ENCODE measurements at places on chromosomes 12 and 14.

DNA sequence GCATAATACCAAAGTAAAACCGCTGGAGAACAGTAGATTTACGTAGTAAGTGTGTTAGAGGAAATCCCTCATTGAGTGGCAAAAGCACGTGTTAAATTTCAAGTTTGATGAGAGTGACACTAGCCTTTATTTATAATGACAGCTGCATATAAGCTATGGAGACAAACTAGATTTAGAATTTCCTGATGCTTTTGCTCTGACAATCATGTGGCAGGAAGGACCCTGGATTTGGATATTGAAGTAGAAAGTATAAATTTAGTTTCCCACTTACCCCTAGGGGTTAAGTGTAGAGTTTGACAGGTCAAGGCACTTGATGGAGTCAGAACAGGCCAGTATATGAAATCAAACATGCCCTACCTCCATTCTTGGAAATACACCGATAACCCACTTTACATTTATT, 983.1 kb downstream of the FLRT2 start:
- no peak for DNase-seq

- DNase-seq: no peak
These were observed 251.2 kb downstream of the SYT1 start for GRCh38 chr12:79115743-79116142.

DNA sequence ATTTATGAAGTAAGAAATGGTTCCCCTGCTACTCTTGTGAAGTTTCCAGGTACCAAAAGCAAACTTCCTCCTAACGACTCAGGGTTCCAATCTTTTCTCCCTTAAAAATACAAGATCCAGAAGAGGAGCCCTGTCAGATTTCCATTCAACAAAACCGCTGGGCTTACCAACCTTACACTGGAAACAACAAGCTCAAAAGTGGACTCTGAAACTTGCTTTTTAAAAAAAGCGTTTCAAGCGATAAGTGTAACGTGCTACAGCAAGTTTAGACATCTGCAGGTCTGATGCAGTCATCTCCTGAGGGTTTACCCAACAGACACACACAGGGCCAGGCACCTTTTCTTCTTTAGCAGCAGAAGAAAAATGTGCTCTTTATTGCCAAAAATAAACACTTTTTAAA, 6.9 kb upstream of the CREBL2 start:
- no peak for DNase-seq

DNA sequence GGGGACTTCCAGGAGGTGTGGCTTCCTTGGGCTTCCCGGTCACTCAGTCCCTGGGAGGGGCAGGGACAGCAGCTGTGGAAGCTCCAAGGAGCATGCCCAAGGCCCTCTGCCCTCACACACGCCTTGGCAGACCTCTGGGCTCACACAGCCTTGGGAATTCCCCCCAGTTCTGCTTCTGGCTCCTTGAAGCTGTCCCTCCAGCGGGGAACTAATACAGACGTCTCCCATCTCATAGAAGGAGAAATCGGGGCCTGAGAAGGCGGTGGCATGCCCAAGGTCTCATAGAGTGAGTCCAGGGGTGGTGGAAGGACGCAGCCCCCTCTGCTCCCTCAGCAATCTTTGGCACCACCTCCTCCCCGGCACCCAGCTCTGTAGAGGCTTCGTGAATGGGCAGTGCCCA, 15.7 kb upstream of the TMEM119 start:
- DNase-seq: no peak

DNA sequence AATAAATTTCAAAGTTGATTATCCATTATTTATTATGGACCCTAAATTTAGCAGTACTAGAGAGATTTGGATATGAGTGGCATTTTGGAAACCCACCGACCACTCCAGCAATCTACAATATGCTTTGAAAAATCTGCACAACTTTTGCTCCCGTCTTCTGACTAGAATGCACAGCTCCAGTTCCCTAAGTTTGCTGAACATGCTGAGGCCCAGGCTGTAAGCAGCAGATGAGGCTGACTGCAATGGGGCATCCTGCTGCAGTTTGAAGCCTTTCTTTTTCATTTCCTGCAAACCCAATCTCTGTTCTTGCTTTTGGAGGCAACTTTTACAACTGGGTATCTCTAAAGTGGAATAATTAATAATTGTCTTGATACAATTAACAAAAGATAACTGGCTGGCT, 405.8 kb downstream of the ATP23 start:
- DNase-seq: no peak

GRCh38 chr14:55131370-55132137, 2.5 kb downstream of the LGALS3 start:
- no peak for DNase-seq

GRCh38 chr14:102819176-102819628, 42.0 kb downstream of the TRAF3 start:
- no peak for DNase-seq

- DNase-seq: no peak
These were observed 21.0 kb upstream of the SNX6 start for GRCh38 chr14:34650786-34651584.

- DNase-seq: no peak
These were observed 12.1 kb downstream of the CSRP2 start for GRCh38 chr12:76866726-76867125.

- no peak for DNase-seq
These were observed 227.7 kb upstream of the HMGA2 start for GRCh38 chr12:65596514-65597091.

DNA sequence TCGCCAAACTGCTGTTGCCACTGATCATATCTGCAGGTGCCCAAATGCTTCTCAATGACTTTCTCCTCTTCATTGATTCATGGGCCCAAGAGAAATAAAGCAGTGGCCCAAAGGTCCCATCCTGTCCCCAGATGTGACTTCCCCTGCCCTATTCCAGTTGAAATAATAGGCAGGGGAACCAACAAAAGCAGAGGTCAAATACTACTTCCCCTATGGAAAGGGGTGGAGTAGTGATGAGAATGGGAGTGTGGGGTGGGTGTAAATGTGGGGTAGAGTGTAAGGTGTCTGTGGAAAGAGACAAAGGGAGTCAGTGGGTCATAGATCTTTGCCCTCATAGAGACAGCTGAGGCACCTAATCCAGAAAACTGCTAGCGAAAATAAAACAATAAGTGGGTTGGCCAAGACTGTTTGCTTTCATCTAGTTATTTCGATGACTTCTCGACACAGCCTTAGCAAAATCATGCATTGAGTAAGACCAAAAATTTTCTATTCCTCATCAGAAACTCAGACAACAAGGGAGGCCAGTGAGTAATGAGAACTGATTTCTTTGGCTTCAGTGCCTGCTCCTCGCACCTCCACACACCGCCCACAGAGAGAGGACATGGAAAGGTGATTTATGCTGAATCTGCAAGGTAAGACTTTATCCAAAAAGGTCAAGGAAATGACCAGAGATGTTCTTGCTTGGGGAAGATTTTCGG, 10.9 kb upstream of the IL22 start:
- DNase-seq: no peak

GRCh38 chr14:73234029-73234428, 3.3 kb upstream of the PAPLN start:
- no peak for DNase-seq

GRCh38 chr12:55659486-55660385, 23.0 kb downstream of the OR10P1 start:
- no peak for DNase-seq

DNA sequence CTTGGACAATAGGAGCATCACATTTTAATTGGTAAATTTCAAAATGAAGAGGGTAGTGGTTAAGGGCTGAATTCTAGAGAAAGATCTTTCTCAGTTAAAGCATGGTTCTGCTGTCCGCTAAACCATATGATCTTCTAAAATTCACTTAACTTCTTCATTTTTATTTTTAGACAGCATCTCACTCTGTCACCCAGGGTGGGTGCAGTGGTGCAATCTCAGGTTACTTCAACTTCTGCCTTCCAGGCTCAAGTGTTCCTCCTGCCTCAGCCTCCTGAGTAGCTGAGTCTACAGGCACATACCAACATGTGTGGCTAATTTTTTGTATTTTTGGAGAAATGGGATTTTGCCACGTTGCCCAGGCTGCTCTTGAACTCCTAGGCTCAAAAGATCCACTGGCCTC, 226.7 kb upstream of the ABCD2 start:
- DNase-seq: no peak

GRCh38 chr14:68806526-68807147, 13.8 kb upstream of the ZFP36L1 start:
- peak; percentile 63 for DNase-seq

- no peak for DNase-seq
These were observed 11.8 kb upstream of the TUBA1C start for GRCh38 chr12:49253033-49253623.

DNA sequence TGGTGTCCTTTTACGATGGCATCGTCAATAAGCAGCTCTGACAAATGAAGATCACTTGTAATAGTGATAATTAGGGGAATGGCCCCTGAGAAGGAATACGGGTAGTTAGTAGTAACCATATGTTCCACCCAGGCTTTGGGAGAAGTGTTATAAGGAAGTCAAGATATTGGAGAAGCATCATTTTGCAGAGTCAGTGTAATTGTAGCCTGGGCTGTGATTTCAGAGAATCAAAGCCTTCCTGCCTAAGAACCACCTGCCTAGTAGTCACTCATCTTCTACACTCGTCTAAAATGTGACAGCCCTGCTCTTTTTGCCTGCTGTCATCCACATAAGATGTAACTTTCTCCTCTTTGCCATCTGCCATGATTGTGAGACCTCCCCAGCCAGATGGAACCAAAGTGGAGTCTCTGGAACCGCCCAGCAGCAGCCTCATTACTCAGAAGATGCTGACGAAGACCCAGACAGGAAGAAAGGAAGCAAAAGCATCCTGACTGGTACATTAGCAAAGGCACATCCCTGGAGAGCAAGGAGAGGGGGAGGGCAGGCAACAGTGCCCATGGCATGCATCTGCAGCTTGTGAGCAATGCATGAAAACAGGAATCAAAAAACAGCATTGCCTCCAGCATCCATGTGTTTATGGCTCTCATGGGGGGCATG, 12.6 kb upstream of the EDDM3A start:
- DNase-seq: no peak

All from memory B cell (primary cell).